ENCODE measurements at places on chromosomes 16 and 17.

GRCh38 chr17:81991684-81992305 is 14.4 kb downstream of the ASPSCR1 start:
- DNase-seq, result peak; percentile 88

GRCh38 chr17:29039764-29040598 is 3.0 kb upstream of the PIPOX start:
- no peak for DNase-seq

DNA sequence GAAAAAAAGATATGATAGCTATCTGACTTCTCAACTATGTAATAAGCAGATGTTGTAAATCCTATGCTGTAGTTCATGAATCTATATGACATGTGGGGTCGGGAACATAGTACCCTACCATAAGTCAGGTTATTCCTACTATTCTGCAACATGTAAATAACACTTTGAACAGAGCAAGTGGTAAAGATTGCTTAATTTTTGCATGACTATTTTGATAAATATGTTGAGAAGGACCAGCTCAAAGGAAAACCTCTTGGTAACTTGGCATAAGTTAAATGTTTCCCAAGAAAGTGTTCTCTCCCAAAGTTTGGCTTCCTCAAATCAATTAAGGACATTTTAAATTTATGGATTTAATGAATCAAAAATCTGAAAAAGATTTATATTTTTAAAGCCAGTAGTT is 62.1 kb downstream of the ABHD15 start:
- DNase-seq, result no peak

GRCh38 chr16:11481987-11482386 is 104.7 kb downstream of the LITAF start:
- no peak for DNase-seq

DNA sequence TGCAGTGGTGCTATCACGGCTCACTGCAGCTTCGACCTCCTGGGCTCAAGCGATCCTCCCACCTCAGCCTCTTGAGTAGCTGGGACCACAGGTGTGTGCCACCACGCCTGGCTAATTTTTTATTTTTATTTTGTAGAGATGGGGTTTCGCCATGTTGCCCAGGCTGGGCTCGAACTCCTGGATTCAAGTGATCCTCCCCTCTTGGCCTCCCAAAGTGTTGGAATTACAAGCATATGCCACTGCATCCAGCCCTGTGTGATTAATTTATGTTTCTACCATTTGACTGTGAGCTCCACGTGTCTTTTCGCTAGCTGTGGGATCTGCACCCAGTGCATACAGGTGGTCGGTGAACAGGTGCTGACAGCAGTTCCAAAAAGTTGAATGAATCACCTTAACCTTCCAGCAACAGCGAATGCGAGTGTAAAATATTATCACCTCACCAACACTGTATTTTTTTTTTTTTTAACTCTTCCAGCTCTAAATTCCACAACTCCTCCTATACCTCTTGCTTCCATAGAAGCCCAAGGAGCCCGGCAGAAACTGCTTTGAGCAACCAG is 484 bp upstream of the NUDT7 start:
- no peak for DNase-seq

- DNase-seq, result no peak
These were observed 12.4 kb downstream of the UBALD1 start for GRCh38 chr16:4602331-4602730.
